ENCODE measurements at places on chromosomes 2 and 18.
A peak's percentile ranks its signal among the peaks of the same experiment; 100 is the strongest.

DNA sequence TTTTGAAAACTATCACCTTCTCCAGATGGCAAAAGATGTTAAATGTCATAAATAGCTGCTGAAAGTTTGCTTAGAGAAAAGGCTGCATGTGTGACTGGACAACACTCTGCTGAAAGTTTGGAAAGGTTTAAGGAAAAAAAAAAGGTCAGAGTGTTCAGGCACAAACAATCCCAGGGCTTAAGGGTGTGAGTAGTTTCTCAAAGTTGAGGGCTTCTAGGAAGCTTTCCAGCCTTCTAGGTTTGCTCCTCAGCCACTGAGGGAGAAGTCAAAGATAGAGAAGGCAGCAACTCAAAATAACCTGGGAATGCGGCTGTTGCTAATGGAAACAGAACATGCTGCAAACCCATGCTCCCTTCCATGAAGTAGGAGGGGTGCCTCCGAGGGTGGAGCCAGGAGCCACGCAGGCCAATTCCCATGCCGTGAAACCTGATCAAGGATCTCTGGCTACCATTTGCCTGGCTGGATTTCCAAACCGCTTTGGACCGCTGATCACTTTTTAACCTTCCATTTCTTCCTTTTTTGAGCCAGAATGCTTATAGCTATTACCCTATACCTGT, 88.0 kb downstream of the TEX51 start:
- no peak for DNase-seq

DNA sequence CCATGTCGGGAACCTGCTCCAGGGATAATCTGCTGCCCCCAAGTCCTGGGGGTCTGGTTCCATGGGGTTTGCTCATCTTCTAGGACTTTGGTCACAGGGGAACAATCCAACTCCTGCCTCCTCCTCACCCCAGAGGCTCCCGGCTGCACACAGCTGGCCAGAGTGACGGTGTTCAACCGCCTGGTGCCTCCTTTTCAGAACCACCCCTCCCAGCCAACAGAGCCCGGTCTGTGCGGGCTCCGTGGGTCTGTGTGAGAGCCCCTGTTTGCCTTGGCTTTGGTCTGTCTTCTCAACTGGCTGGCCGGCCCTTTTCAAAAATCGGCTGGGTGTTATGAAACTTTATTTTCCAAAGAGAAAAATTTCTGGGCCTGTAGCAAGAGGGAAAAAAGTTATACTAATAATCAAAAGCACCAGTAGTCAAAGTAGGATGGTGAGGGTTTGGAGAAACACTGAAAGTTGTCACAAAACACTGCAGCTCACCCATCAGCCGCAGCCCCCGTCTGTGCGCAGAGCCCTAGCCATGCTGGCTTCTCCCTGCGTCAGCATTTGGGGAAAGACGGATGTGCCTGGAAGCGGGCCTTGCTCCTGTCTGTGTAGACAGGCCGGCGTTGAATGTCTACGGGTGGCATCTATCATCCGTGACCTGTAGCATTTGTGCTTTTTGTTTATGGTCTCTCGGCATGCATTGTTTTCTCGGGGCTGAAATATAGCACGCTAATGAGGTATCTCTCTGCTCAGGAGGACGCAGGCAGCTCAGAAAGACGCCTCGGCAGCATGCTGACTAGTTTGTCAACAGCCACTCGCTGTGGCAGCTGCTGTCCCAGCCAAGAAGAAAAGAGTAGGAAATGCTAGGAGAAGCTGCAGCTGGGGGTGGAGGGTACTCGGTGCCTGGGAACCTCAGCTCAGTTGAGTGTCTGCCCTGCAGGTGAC, 138.6 kb downstream of the GLI2 start:
- DNase-seq: no peak

DNA sequence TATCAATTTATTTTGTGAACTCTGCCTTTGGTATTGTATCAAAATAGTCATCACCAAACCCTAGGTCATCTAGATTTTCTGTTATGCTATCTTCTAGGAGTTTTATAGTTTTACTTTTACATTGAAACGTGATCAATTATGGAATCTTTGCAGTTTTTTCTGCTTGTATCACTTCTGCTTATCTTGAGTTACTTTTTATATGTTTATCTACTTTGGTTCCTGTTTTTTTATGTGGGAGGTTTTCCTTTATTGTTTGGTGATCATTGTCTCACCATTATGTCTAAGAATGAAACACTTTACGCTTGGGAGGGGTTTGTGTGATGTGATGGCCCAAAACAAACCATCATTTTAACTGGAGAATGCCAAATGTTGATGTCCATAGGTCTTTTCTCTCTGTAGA, 261.2 kb downstream of the SPAG16 start:
- no peak for DNase-seq

- DNase-seq: peak; percentile 5
Observed at GRCh38 chr2:191351921-191352320, 106.7 kb downstream of the MYO1B start.

- no peak for DNase-seq
Observed at GRCh38 chr2:143949121-143949848, 570.6 kb downstream of the ZEB2 start.

DNA sequence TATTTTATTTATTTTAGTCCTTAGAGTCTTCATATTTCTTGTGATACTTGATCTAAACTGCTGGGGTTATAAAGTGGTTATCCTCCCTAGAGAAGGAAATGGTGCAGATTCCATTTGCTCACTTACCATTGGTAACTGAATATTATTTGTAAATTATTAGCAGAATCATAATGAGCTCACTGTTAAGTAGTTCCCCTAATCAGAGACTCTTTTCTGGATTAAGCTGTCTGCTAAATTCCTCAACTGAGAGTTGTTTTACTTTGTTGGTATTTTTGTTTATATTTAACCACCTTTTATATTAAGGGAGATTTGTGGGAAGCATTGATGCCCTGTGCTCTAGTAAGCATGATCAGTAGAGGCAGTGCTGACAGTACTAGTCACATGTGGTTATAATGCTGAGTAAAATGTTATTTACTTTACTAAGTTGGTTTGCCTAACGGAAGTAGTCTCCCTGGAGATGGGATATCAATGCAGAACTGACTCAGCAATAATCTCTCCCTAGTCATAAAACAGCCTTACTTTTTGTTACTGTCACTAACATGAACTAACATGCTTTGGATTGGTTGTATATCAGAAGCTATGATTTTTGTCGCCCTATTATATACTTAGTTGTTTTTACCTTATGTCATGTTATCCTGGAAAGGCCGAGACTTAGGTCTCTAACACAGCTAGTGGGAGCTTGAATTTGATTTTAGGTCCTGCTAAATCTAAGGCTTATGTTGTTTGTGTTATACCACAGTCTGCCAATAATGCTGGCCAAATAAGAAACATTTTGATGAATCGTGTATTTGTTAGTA, 166.7 kb downstream of the MCFD2 start:
- DNase-seq: peak; percentile 30

DNA sequence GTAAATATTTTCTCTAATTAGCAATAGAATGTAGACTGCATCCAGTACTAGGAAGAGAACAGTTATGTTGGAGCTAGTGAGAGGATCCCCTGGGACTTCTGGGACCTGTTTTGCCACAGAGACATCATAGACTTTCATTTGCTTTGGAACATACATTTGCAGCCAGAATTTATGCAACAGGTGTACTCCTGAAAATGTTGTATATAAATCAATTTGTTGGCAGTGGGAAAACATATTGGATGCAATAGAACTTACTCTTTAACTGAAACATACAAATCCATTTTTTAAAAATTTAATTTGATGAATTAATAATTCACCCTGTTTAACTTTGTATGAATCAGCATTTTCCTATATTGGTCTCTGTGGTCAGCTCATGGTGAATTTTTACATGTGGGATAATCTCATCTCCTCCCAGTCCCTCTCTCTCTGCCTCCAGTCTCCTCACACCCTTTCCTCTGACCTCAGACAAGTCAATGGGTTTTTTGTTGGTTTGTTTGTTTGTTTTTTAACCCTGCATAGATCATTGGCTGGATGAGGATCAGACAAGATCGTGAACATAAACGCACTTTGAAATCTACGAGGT, 263.0 kb downstream of the LPIN1 start:
- DNase-seq: peak; percentile 77

DNA sequence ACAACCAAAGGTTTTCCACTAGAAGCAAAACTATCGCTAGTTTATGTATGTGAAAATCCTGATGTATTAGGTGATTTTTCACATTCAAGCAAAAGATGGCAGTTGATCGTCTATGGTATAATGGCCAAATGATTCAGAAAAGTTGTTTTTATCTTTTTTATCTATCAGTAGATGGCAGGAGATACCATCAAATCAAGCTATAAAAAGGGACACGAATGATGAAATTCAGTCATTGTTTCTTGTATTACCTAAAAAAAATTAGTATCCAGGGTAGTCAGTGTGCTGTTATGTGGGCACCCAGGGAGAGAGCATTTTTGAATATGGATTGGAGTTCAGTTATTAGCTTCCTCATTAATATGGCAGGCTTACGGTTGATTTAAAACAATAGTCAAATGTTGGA, 22.9 kb upstream of the CAVIN2 start:
- DNase-seq: no peak

GRCh38 chr2:39549000-39549399, 111.9 kb upstream of the MAP4K3 start:
- DNase-seq: no peak

GRCh38 chr18:9428301-9428706, 47.0 kb upstream of the RALBP1 start:
- DNase-seq: no peak

Data from SW480 (cell line).